CD4-positive, alpha-beta T cell treated with Interferon gamma for 1 hour (primary cell): ENCODE measurements at places on chromosomes 4 and X.

DNA sequence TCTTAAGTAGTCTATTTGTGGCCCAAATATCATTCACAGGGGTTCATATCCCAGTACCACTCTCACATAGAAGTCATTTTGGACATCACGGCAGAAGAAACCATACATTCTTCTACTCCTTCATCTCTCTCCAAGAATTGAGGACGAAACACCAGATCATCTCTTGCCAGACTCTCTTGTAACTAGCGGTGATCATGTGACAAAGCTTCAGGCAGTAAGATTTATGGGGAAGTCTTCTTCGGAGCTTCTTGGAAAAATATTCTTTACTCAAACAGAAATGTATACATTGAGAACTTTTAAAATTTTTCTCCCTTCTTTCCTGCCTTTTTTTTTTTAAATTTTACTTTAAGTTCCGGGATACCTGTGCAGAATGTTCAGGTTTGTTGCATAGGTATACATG lies 4.7 kb upstream of the TBC1D19 start:
- no peak for DNase-seq

DNA sequence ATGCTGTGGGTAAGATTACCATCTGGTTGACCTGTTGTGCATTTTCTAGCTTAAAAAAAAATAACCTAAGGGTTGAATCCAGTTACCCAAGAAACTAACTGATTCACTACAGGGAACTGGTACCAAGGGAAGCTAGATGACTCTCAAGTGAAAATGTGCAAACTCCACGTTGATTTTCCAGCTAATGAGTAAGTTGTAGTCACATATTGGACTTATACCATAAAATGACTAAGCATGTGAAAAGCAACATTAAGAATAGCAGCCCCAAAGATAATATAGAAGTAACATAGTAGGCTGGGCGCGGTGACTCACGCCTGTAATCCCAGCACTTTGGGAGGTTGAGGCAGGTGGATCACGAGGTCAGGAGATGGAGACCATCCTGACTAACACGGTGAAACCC lies 270.9 kb downstream of the SPRY1 start:
- DNase-seq, result no peak

DNA sequence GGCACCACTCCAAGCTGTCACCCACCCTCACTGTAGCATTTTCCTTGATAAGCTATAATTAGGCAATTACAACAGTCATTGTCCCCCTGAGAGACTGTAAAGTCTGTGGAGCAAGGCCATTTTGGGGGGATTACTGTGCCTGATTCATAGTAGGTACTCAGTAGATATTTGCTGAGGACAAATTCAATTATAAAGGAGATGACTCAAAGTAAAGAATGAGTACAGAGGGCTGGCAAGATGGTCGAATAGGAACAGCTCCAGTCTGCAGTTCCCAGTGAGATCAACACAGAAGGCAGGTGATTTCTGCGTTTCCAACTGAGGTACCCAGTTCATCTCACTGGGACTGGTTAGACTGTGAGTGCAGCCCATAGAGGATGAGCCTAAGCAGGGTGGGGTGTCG lies 42.0 kb downstream of the MAOB start:
- no peak for DNase-seq

DNA sequence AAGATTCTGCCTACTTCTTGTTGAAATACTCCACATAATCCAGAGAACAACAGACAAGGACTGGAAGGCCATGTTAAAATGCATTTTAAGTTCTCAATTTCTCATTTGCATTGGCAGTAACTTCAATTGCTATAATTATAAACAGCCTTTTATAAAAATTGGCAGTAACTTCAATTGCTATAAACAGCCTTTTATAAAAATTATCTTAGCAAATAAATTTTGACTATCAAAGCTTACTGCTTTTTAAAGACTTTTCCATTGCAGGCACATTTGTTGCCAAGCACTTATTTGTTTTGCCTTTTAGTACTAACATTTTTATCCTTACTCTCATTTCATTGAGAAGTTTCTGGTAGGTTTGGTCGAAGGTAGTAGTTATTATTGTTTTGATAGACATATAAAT lies 17.8 kb downstream of the SCFD2 start:
- DNase-seq, result no peak

DNA sequence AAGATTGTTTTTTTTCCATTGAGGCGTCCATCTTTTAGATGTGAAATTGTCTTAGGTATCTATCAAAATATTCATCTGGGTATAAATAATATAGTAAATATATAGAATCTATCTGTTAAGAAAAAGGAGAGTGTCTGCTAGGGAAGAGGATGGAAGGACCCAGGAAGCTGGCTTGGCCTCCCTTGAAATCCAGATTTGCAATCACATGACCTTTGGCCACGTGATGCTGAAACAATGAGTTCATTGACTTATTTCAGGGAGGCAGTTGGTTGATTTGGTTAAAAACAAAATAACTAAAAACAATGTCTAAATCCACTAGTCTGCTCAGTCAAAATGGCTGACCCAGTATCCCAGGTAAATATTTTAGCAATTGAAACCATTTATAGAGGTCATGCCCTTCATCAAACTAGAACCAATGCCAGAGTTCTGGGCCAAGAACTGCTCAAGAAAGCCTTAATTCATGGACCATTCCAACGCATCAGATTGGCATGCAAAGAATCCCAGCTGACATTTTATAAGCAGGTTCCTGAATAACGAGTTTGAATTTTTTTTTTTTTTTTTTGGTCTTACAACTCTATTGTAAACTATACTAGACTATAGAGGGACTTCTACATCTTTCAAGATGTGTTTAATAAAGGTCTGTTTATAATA lies 172.7 kb downstream of the MID1 start:
- DNase-seq, result no peak

DNA sequence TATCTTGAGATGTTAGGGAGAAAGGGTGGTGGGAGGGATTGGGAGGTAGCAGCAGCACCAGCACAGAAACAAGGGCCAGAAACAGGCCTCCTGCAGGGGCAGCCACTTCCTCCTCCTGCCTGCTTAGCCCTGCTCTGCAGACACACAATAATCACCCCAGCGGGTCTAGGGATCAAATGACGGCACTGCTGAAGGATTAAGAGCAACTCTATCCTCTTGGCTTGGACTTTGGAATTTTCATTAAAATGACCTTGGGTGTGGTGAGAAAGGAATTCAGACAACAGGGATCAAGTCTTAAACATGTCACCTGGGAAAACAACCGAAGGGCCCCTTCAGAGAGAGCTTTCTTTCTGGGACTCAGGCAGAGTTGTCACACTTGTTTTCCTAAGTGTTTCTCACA lies 353.4 kb downstream of the SPRY1 start:
- no peak for DNase-seq

GRCh38 chr4:133759428-133759827 lies 442.2 kb downstream of the PABPC4L start:
- no peak for DNase-seq

DNA sequence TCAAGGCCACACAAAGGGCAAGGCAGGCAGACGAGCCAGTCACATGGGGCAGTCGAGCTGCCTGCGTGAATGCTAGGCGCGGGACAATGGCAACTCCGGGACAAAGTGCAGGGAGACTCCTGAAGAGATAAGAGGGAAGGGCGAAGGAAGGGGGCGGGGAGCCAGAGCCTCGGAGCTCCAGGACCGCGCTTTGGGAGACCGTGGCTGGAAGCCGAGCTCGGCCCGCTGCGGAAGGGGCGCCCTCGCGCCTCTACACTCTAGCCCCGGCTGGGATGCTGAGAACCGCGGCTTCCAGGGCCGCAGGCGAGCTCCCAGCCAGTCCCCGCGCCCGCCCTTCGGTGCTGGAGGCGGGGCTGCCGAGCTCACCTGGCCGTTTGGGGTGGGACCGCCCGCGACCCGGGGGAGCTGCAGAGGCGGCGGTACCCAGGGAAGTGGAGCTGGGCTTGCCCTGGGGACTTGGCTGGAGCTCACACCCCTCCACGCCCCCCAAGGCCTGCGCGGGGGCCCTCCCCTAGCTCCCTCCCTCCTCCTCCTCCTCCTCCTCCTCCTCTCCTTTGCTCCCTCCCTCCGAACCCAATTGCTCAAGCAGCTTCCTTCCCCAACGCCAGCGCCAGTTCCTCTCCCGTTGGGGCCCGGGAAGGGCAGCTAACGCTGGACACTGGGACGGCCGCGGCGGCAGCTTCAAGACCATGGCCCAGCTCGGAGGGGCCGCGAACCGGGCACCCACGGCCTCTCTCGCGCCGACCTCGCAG lies at the start of gene SOWAHD:
Gene SOWAHD, plus strand, starts transcription at position 610 of the 752 bp plus-strand sequence. Its CDS starts 80 bp downstream, at position 690.
- no peak for DNase-seq

- DNase-seq, result no peak
These were observed 128.2 kb downstream of the FRYL start for GRCh38 chr4:48651914-48652313.

- DNase-seq, result no peak
These were observed 10.6 kb downstream of the UVSSA start for GRCh38 chr4:1357356-1358248.

- DNase-seq, result no peak
These were observed 63.5 kb upstream of the PLAC8 start for GRCh38 chr4:83178029-83178428.

DNA sequence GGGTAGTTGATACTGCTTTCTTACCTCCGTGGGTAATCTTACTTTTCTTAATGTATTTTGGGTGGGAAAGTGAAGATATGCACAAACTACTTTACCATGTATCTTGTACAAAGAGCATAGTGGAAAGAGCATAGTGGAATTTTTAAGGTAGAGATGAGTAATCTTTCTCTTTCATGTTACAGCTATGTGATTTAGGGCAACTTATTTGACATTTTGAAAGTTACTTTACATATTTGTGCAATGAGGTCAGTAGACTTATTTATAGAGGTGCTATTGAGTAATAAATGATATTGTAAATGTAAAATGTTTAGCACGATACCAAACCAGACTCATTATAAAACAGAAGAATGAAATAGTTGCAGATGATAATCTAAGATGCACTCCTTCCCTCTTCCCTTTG lies 351.2 kb downstream of the TRAM1L1 start:
- no peak for DNase-seq

GRCh38 chr4:141630854-141631253 lies 5.5 kb upstream of the IL15 start:
- no peak for DNase-seq

GRCh38 chr4:177182166-177182565 lies 127.5 kb upstream of the NEIL3 start:
- no peak for DNase-seq

GRCh38 chr4:185357211-185357610 lies 38.5 kb downstream of the LRP2BP start:
- DNase-seq, result no peak
